ENCODE measurements at places on chromosomes 13 and 19.

GRCh38 chr13:97659602-97660001 is 225.6 kb downstream of the RAP2A start:
- DNase-seq = peak; percentile 74

DNA sequence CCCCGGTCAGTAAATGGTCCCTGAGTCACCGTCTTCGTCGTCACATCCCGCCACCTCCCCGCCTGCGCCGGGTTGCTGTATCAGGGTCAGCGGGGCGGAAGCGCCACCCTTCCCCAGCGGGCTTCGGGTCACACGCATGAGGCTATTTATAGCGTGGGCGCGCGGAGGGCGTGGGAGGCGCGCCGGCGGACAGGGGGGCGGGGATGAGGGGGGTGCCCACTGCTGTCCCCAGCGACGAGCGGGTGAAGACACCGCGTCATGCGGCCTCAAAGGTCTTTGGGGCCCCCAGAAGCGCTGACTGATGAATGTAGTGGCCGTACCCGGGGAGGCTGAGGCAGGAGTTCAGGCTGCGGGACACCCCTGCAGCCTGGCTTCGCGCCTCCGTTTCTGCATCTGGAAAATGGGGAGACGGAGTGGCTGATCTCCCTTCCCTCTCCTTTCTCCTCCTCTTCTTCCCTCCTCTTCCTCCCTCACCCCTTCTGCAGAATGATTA is 7.9 kb downstream of the UNC13A start:
- peak; percentile 16 for DNase-seq

- DNase-seq = no peak
Observed at GRCh38 chr13:43758834-43759233, 27.9 kb downstream of the ENOX1 start.

- DNase-seq = peak; percentile 80
Observed at GRCh38 chr13:34748073-34748472, 194.0 kb upstream of the NBEA start.

GRCh38 chr13:87671753-87672605 is 808 bp downstream of the SLITRK5 start:
- no peak for DNase-seq

DNA sequence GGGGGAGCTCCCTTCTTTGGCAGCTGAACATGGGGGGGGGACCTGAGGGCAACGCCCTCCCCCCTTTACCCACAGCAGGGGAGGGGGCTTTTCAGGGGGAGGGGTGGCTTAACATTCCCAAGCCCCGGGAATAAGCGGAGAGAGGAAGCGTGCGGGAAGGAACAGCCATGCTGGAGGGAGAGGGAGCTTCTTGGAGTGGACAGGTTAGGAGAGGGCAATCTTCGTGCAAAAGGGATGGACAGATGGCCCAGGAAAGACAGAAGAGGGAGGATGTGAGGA is 10.8 kb downstream of the C19orf81 start:
- DNase-seq = no peak

DNA sequence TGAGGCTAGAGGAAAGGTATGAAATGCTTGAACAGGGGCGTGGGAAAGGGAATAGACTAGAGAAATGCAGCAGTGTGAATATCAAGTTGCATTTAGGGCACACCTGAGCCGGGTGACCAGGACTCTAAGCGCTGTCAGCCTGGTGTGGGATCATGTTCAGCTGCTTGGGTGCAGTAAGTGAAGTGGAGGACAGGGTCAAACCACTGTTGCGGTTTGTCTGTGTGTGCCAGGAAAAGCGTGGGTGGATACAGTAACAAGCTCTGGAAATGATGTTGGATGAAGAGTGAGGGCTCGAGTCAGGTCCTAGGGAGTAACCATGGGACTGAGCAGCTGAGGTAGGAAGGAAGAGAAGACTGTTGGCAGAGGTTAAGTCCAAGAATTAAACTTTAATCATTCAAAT is 15.8 kb downstream of the DGKH start:
- no peak for DNase-seq

GRCh38 chr13:44044547-44045179 is 165.0 kb downstream of the LACC1 start:
- no peak for DNase-seq
